ENCODE measurements at places on chromosomes 5 and 9.

DNA sequence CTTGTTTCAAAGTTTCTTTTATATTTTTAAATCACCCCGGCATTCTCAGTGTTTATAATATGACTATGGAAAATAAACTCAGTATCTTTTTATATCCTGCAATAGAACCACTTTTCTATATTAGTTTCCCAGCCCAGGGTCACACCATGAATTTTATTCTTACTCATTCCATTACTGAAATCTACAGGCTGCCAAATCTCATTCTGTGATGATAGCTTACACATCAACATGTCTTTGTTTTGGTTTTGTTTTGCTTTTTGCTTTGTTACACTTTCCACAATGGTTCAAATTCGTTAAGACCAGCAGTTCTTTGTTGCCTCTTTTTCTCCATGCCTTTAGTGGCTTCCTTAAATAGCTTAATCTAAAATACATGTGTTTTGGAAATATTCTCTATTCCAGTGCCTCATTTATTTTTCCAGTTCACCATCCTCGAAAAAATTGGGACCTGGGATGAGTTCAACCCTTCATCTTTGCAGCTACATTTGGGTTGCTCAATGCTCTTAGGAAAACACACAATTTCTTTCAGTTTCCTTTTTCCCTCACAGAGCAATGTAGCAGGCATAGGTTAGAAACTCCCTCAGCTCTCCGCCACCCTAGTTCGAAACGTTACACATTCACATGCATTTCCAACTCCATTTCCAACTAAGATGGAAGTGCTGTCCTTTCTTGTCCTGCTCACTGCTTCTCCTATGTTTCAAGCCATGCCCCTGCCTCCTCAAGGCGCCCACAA lies 1146.3 kb downstream of the MAT2B start:
- no peak for DNase-seq

DNA sequence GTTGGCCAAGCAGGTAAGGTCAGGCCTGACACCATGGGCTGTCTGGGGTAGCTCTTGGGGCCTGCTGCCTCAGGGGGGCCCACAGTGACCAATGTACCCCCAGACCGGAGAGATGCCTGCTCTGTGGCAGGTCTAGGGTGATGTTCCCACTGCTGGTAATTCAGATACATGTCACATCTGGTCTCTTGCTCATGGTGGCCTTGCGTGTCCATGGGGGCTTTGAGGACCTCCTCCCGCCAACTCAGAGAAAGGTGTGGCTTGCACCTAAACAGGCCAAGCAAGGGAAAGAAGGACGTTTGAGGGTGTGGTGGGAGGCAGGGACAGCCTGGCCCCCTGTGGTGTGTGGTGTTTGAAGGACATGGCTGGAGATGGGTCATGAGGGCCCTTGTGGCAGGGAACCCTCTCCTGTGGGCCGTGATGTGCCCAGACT lies 75.2 kb downstream of the PHF2 start:
- no peak for DNase-seq

DNA sequence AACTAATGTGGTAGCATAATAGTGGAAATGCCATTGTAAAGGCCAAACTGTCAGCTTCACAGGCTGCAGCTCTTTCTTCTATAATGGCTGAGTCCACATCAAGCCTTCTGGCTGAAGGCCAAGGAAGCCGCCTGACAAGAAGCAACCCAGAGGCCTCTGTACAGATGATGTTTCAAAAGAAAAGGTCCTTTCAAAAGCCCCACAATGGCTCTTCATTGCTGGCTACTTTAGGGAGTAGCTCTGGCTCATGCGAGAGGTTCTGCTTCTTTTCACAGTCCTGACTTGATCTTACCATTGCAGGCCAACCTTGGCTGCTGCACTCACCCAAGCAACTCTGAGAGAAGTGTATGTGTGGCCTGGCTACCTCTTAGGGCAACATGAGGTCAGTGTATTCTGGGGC lies 54.5 kb upstream of the EQTN start:
- peak; percentile 63 for DNase-seq

DNA sequence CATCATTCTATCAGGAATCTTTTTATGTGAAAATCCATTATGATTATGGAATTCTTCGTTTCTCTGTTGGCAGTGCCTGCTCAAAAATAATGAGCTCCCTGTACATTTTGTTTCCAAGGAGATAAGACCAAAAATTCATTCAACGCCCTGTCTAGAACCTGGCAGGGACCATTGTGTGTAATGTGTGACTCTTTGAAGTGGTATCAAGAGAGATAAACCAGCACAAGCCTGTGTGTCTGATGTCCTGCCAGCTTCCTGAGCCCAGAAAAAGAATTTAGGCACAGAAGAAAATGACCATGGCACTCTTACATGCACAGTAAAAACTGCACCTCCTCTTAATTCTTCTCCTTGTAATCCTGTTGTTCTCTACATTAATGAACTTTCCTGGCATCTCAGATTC lies 177.4 kb downstream of the SAXO1 start:
- no peak for DNase-seq

- no peak for DNase-seq
Measured at GRCh38 chr5:5063533-5063953, 76.6 kb upstream of the ADAMTS16 start.

GRCh38 chr5:54909911-54910870 lies 75.2 kb downstream of the ESM1 start:
- no peak for DNase-seq

GRCh38 chr9:20397348-20397747 lies 225.0 kb downstream of the MLLT3 start:
- DNase-seq: no peak

- DNase-seq: peak; percentile 24
Measured at GRCh38 chr9:96450613-96451528, 902 bp downstream of the HABP4 start.

DNA sequence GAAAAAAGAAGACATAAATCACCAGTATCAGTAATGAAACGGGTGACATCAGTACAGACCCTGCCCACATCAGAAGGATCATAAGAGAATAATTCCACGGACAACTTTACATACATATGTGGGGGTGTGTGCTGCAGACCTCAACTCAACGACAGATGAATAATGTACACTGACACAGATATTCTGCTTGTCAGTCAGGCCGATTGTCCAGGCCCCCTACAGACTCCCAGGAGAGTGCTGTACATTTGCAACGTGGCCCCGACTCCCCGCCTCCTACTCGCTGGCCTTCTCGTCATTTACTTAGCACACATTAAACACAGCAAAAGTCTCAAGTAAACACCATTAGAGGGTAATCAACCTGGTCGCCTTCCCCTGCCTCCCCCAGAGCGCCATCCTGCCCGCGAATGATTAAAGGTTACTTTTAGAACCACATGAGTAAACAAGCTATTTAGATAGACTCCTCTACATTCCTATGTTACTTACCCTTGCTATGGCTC lies 3.5 kb upstream of the TMED9 start:
- DNase-seq: no peak

DNA sequence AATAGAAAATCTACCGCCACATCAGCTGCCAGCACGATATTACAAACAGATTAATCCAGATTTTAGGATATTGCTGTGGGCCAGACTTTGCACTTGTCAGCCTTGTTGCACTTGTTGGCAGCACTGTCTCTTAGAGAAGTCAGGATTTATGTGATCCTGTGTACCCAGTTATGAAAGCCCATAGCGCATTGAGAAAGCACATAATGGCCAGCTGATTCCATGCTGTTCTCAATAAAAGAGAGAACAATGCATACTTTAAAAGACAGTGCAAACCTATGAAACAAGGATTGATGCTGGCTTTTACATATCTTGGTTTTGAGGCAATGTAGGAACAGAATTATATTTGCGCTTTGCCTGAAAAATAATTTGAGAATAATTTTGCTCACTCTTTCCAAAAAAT lies 140.8 kb downstream of the CEP120 start:
- no peak for DNase-seq

- no peak for DNase-seq
Measured at GRCh38 chr5:64077589-64077988, 88.1 kb upstream of the RNF180 start.

DNA sequence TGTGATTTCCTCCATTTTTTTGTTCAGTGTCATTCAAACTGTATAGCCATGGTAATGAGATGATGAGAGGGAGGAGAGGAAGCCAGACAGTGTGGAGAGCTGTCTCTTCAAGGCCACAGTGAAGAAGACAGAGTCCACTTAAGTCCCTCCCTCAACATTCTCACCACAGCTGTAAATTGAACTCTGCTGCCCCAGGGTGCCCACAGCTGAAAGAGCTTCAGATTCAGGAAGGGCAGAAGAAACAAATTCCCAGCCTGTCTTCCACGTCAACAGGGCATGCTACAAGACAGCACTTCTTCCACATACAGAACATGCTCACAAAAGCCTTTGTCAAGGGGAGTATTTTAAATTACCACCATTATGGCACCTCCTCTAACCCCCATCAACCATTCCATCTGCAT lies 100.4 kb downstream of the KLHL3 start:
- no peak for DNase-seq

GRCh38 chr5:68409259-68409658 lies 193.7 kb downstream of the PIK3R1 start:
- DNase-seq: no peak

DNA sequence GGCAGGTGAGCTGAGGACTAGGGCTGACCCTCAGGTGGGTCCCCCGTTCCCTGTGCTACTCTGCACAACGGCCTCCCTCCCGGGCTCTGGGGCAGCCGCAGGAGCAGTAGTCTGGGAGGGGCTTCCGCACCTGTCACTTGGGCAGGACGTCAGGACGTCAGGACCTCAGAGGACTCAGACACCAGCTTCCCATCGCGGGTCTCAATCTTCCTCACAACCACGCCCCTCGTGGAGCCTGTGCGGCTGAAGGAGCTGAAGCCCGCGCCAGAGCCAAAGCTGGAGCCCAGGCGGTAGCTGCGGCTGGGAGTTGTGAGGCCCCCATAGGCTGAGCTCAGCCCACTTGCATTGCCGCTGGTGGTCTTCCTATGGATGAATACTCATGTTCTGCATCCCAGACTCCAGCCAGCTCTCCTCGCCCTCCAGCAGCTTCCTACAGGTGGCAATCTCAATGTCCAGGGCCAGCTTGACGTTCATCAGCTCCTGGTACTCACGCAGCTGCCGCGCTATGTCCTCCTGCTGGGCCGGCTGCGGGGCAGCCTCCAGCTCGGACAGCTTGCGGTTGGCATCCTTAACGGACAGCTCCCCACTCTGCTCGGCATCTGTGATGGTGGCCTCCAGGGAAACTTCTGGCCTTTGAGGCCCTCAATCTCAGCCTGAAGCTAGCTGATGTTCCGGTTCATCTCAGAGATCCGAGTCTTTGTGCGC lies 381.4 kb upstream of the RGMB start:
- no peak for DNase-seq

DNA sequence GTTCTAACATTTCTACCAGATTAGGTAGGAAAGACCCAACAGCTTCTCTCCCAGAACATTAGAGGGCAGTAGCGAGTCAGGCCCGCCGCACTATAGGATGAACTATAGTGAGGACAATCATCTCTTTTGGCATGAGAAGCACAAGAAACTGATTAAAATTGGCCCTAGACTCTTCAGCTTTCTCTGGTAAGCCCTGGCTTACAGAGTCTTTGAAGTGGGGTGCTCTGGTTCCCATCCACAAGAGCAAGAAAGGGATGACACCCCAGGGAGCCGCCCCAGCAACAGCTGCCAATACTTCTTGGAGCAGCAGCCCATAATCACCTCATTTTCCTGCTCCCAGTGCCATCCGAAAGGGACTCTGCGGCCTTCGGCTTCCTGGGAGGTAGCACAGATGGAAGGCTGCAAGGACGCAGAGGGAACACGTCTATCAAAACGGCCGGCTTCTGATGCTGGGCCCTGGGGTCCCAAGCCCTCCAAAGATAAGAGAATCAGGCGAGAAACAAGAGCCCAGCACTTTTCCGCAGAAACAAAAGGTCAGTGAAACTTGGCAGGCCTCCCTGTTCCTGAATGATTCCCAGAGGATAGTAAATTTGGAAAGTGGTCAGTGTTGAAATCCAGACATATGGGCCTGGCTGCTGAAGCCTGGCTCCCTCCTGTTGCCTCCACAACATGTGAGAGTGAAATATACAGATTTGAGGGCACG lies 69.3 kb downstream of the HSD17B3 start:
- peak; percentile 61 for DNase-seq

DNA sequence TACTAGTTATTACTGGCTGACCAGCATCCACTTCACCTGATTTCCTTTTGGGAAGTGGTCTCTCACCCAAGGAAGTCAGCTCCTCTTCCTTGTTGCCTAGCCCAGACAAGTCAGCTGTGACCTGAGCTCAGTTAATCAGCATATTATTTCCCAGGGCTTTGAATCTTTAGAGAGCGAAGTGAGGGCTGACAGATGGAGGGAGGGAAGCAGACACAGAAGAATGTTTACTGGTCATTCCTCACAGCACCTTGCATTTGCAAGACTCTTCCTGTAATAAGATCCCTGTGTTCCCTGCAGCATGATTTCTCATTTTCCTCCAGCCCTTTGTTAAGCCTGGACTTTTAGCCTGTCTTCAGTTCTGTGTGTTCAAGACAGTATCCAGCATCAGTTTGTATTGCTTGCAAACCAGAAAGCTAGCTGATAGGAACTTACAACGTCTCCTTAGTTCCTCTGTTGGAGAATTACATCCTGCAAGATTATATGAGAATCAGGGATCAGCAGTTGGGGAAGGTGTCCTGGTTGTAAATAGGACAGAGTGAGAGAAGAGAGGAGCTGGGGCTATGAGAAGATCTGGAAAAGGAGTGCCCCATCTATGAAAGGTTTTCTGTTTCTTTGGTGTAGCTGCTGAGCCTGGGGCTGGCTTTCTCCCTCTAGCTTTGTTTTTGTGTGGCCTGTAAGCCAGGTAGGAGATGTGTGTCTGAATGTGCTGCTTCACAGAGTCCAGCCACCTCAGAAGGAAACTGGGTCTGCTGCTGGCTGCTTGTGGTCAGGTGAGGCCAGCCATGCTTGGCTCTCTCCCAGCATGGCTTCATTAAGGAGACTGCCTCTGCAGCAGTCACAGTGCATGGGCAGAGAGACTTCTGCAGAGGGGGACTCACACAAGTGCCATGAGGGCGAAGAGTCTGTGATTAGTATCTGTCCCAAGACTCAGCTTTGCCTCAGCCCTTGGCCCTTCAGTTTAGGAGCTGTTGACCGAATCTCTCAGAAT lies 50.3 kb downstream of the MAN2A1 start:
- DNase-seq: no peak

DNA sequence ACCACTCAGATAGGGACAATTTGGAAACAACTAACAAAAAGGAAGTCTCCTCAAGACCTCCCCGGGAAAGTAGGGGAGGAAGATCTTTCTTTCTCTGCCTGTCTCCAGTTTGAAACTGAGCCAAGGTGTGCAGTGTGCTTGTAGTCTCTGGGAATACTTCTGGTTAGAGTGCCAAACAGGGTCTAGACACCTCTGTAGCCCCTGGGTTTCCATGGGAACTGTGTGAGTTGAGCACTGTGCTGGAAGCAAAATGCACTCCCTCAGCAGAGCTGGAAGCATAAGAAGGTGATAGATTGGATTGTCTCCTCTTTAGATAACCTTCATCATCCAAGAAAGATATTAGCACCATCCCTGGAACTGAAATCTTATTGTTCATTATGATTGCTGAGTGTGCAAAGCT lies 129.2 kb upstream of the TNPO1 start:
- no peak for DNase-seq

- DNase-seq: no peak
Measured at GRCh38 chr5:10538789-10539686, 24.8 kb upstream of the ANKRD33B start.

- no peak for DNase-seq
Measured at GRCh38 chr5:20032896-20033295, 44.9 kb upstream of the CDH18 start.
